Astrocyte of the hippocampus (primary cell): ENCODE measurements at places on chromosomes 5 and 9.
A peak's percentile ranks its signal among the peaks of the same experiment; 100 is the strongest.

DNA sequence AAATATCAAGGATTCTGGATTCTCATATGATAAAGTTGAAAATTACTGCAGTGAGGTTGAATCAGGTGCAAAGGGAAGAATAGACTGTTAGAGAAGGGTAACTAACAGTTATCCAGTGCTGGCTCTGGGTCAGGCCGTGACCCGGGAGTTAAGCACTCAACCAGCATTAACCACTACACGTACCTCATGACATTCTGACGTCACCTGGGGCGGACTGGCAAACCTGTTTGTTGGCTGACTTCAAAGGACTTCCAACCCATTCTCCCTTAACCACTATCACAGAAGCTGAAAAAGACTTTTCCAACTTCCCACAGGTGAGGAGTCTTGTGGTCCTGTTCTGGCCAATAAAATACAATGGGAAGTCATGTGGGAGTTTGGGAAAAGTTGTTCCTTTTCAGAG is 268.9 kb downstream of the ENC1 start:
- no peak for DNase-seq

DNA sequence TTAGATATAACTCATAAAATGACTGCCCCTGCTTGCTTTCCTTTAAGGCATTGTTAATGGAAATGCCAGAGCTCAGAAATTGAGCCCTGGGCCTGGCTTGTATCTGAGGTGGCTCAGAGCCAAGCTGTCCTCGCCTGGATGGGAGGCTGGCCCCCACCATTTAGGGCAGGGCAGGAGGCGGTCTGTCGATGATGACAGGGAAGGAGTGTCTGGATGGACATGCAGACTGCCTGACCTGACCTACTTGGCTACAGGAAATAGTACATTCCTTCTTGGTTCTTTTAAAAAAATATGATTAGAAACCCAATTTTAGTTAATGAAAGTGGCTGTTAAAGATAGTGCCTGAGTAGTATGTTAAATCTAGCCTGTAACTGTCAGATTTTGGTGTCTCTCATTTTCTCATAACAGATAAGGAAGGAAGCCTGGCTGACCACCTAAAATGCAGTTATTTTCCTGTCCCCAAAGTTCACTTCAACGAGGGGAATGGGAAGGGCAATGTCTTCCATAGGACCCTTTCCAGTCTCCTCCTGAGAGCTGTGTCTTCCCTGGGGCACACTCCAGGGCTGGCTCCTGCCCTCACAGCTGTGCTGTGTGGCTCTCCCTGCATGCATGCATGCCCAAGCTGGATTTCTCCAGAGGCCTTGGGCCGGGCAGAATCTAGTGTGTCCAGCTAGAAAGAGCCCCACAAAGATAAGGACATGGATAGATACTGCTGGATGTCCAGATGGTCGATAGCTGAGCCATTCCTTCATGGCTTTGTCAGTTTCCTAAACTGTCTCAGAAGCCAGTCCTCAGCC is 42.3 kb downstream of the MACROH2A1 start:
- DNase-seq = peak; percentile 42

GRCh38 chr5:107982703-107983425 is 312.1 kb upstream of the EFNA5 start:
- no peak for DNase-seq

DNA sequence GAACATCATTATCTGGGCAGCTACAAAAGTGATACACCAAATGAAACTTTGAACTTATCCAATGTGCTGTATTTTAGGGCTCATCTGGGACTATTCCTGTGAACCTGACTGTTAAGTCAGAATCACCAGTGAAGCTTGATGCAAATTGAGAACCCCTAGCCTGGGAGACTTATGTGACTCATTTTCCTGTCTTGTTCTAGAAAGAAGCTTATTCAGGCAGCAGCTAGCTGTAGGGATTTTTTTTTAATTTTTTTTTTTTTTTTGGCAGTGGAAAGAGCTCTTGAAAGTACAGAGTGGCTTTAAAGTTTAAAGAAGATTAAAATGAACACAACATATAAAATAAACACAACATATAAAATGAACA is 81.1 kb upstream of the TNFAIP8 start:
- peak; percentile 74 for DNase-seq

- peak; percentile 14 for DNase-seq
Measured at GRCh38 chr5:76688836-76689235, 27.1 kb upstream of the F2R start.

DNA sequence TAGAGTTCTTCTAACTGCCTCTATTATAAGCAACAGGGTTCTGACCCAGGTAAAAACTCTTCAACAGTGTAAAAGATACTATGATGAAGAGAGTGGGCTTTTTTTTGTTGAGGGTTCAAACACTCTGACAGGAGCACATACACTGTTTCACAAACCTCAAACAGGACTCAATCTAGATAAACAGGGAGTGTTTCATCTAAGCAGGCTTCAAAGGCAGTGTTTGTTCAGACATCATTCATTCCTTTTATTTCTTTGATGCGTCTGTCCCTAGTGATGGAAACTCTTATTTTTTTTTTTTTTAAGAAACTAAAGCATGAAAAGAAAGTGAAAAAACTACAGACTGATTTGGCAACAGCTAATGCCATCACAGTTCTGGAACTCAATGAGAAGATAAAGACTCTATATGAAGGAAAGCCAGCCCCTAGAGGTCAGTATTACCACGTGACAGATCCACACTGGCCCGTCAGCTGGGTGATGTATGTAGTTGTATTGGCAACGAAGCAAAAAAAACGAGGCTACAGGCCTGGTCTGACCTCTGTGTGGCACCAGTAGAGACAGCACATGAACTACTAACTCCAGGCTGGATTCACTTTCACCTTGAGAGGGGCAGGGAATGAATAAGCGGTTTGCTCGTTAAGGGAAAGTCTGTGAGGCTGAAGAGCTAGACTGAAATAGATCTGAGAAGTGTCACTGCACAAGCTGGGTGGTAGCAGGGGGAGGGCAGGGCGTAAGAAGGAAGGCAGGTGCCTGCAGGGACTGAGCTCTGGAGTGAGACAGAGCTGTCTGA is 172.2 kb downstream of the CCDC192 start:
- DNase-seq = peak; percentile 64

DNA sequence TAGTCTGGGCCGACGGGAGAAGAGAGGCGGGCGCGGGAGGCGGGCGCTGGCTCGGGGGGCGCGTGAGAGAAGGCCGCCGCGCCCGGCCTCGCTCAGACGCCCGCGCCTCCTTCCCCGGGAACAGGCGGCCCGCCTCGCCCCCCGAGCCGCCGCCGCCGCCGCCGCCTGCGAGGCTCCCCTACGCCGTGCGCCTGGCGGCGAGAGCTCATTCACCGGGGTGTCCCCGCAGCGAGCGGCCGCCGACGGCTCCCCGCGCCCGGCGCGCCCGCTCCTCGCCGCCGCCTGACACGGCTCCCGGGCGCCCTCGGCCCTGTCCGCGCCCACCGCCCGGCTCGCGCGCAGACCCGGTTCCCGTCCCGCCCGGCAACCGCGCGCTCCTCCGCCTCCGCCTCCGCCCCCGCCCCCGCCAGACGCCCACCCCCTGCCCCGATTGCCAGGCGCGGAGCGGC is at the start of gene GNAQ:
Gene GNAQ, minus strand, starts transcription at position 368 of the 449 bp plus-strand sequence. CDS start 576 bp downstream, outside the sequence.
- no peak for DNase-seq

- DNase-seq = peak; percentile 14
Measured at GRCh38 chr5:140109759-140110645, 3.9 kb upstream of the PURA start.

DNA sequence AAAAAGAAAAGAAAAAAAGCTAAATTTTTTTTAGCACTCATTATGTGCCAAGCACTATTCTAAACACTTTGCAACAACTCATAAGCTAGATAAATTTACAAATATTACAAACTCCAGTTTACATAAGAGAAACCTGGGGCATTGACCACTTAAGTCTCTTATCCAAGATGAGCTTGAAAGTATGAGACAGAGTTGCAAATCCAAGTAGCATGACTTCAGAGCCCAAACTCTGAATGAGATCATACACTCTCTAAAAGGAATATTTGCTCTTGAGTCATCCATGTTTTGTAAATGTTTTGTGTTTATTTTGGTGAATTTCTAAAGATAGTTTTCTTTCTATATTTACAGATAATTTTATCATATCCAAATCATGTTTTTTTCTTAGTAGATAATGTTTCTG is 4.0 kb upstream of the SHOC1 start:
- DNase-seq = peak; percentile 18

DNA sequence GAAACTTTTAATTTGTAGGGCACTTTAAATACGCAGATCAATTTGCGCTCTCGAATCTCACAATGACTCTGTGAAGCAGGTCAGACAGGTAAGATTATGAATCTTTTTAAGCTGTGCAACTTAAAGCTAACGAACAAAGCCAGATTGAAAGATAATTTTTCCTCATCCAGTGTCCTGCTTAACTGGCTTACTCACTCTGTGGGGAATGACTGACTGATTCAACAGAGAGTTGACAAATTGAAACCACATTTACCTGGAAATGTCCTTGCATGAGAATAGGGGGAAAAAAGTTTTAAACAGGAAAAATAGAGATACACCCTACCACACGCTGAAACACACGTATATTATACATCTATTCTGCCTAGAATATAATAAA is 187.9 kb downstream of the MAN2A1 start:
- DNase-seq = peak; percentile 33

- peak; percentile 18 for DNase-seq
Measured at GRCh38 chr9:74496406-74496805, 729 bp upstream of the RORB start.

DNA sequence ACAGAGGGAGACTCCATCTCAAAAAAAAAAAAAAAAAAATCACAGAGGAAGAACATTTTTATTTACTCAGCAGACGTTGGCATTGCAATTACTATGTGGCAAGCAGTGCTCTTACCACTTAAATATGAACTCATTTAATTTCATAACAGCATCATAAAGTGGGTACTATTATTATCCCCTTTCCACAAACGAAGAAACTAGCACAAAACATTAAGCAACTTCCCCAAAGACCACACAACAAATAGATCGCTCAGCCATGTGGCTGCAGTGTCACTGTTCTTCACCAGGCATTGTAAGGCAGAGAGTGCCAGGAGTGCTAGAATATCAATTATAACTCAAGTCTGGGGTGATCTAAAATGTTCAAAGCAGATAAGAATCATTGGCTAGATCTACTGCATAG is 69.8 kb upstream of the PLPP6 start:
- DNase-seq = no peak

DNA sequence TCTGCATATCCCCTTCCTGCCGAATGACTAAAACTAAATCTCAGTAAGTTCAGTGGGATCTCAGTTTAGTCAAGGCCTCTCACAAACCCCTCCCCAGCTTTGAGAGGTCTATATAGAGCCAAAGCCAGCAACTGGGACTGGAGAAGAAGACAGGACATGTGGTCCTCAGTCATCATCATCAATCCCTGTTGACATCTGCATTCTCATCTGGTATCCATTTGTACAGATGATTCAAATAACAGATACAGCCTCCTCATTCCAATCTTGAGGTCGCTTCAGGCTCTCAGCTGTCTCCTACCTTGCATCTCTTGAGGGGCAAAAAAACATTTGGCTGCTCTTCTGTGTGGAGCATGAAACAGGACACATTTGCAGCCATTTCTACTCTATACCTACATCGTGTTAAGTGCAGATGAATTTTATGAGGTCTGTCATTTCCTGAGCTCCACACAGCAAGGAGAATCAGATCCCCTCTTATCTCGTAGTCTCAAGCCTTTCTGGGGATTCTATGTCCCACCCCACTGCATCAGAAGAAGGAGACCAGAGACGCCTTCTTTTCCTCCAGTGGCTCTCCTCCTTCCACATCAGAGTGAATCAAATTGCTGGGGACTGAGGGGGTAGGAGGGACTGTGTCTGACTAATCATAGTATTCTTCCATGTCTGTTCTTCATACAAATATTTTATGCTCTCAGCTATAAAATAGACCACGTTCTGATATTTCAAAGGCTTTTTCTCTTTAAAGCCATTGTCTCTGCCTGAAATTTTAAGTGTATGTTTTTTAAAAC is 4.7 kb upstream of the RECK start:
- DNase-seq = no peak

- peak; percentile 4 for DNase-seq
Measured at GRCh38 chr5:93790401-93790800, 49.0 kb upstream of the POU5F2 start.

- DNase-seq = peak; percentile 8
Measured at GRCh38 chr5:12214267-12215015, 310.2 kb upstream of the CTNND2 start.

- no peak for DNase-seq
Measured at GRCh38 chr5:121707178-121707577, 144.5 kb upstream of the FTMT start.

DNA sequence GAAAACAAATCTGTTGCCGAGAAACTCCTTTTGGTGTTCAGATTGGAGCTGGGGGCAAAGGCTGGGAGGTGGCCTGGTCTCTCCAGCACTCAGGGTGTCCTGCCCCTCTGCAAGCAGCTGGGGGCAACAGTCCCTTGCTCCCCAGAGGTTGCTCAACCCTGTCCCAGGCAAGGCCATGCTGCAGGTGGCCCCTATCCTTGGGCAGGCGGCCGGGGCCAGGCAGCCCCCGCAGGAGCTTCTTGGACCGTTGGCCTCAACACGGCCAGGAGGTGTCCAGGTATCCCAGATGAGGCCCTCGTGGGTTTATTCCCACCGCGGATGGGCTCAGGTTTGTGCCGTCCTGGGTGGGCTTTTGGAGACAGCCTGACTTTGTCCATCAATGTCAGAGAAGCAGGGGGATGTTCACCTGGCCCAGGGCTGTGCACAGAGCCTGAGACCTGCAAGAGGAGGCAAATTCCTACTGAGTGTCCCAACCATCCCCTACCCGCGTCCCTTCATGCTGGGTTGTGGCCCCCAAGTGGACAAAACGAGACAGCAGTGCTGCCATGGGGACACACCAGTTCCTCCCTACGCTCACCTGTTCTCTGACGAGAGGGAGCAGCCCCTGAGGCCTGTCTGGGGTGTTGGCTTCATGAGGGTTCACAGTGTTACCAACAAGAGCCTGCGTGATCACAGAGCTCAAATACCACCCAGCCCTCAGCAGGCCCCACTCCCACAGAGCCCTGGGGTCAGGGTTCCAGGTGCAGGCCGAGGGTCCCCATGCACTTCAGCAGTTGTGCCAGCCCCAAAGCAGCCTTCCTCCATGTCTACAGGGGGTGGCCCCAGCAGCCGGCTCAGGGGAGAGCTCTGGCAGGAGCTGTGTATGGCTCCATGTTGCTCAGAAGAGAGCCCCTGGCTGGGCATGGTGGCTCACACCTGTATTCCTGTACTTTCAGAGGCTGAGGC is 9.5 kb upstream of the CCDC187 start:
- no peak for DNase-seq

DNA sequence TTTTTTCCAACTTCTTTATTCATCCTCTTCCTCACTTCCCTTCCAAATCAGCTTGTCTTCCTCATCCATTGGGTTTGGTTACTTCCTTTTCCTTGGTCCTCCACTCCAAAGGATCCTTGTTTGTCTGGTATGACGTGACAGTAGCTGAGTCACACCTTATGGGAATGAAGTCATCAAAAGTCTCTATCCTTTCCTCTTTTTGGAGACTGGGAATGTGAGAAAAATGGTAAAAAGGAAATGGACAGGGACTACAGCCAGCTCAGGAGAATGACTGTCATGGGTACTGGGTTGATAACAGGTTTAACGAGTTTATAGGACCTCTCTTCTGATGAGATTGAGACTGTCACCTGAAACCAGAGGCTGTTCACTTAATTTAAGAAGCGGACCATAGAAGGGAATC is 76.2 kb upstream of the MYO10 start:
- DNase-seq = no peak
